Caudate nucleus (tissue), 63 donors: ENCODE measurements at places on chromosomes 5 and 9.
A peak's percentile ranks its signal among the peaks of the same experiment; 100 is the strongest.

DNA sequence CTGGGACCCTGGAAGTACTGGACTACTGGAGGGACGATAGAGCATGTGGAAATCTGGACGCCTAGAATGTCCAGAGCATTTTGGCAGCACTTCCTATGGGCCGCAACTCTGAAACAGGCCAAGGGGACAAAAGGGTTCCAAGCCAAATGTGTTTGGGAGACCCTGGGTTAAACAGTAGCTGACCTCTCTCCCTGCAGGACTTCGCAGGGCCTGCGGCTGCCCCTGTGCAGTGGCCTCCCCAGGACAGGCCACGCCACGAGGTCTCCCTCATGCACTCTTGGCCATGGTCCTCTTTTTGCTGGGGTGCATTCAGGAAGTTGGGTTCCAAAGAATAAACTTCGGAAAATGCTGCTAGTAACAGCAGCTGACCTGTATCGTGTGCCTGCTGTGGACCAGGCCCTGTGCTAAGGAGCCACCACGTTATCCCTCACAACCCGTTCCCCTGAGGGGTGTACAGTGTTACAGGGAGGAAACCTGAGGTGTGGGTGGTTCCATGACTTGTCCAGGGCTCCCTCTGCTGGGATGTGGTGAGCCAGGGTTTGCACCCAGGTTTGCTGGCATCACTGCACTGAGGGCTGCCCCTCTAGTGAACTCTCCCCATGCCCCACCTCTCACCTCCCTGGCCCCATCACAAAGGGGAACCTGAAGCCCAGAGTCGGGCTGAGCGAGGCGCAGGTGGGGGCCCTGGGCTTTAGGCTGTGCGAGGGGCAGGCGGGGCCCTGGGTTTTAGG is 79.4 kb downstream of the AMBP start:
- DNase-seq, result no peak

GRCh38 chr9:93460689-93461413 is 7.5 kb upstream of the FAM120AOS start:
- DNase-seq, result no peak

DNA sequence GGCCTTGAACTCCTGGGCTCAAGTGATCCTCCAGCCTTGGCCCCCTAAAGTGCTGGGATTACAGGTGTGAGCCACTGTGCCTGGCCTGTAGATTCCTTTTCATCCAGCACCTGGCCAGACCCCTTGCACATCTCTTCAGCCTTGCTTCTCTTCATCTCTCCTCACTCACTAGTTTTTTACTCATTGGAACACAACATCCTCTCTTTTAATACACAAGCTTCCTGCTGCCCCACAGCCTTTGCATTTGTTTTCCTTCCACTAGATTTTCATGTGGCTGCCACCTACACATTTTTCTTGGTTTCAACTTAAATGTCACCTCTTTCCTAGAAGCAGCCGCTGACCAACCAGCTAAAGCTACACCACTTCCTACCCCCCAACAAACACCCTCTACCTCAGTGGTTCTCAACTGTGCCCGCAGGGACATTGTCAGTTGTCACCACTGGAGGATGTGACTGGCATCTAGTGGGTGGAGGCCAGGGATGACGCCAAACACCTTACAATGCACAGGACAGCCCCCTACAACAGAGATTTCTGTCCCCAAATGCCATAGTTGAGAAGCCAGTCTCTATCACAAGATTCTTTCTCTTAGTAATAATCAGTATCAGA is 33.7 kb downstream of the HAVCR1 start:
- no peak for DNase-seq

DNA sequence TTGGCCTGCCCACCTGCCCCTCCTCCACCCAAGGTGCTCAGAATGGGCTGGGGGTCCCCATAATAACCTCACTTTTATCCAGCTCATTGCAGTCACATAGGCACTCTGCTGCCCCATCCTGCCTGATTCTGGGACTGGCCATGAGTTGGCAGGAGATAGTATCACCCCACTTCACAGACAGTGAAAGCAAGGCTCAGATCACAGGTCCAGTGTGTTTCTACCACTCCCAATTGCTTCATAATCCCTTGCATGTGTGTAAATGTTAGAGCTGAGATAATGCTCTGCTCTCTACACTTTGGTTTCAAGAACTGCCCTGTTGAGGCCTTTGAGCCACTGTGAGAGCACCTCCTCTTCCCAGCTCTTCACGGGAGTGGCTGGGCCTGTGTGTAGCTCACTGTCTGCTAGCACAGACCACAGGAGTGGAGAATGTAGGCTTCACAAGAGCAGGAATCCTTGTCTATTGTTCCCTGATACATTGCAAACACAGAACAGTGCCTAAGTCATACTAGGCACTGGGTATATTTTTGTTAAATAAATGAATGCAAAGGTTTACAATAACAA is 8.4 kb downstream of the PCYOX1L start:
- DNase-seq, result no peak

GRCh38 chr5:18216016-18216415 is 581.8 kb downstream of the TAF11L14 start:
- DNase-seq, result no peak

DNA sequence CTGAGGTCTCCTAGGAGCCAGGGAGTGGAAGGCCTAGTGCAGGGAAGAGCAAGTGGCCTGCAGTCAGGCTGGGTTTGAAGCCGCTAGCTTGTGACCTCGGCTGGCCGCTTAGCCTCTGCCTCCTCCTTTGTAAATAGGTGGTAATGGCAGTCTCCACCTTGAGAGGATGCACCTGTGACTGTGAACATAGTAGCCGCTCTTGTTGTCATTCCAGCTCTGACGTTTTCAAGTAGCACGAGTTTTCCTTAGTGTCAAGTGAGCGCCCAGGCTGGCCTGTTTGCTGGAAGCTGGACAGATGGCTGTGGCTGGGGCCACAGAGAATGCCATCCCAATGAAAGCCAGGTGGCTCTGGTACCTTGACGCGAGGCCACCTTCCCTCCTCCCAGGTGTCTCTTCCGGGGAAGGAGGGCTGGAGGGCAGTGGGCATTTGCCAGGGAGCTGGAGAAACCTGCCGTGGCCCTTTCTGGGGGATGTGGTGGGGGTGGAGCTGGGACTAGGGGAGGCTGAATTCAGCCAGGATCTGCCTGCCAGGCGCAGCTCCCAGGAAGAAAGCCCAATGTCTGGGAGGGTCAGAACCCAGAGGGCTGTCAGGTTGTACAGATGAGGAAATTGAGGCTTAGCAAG is 2.5 kb downstream of the ASS1 start:
- DNase-seq, result no peak

GRCh38 chr9:16597136-16597535 is 273.3 kb downstream of the BNC2 start:
- DNase-seq, result no peak

DNA sequence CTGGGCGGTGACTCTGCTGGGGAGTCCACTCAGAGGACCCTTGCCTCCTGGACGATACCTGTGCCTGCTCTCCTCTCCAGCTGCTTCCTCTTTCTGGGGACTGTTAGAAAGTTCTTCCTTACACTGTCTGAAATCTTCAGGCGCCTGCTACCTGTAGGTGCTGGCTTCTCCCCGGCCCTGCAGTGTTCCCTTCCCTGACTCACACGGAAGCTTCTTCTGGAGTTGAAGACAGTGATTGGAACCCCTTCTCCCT is 562 bp downstream of the GSN start:
- no peak for DNase-seq

- DNase-seq, result no peak
Measured at GRCh38 chr5:10592601-10593000, 28.7 kb downstream of the ANKRD33B start.

DNA sequence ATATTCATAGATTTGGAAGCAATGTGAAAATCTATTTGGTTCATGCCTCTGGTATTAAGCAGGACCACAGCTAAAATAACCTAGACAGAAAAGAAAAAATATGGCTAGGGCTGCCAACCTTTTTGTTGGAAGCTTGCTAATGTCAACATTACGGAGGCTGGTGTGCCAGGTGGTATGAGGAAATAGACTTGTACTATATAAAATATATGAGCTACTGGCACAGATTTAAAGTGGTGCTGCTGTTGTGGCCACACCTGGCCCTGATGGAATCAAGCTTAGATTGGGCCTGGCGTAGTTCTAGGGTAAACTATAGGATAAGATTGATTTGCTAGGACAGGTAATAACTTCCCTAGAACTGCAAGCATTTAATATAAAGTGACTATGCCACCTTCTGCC is 10.6 kb upstream of the PARP8 start:
- no peak for DNase-seq

DNA sequence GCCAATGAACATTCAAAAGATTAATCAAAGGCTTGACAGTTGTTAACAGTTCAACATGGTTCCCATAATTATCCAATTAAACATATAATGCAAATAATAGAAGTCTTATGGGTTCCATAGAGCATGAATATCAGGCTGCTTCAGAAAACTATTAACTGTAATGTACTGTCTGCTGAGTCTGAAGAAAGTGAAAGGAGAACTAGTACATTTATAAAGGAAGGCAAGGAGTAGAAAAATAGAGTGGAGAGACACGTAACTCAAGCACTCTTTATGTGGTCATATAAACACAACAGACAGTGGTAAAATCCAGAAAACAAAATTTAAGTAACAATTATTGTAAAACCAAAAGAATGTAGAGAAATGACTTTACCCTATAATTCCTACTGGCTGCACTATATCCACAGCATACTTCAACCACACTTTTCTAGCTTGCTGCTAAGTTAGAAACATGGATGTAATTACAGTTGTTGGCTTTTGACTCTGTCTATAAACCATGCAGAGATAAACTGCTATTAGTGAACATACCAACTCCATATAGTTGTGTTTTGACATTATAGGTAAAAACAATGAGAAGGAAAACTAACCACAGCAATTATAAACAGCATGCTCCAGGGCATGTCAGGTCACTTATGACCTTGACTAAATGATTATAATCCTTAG is 32.7 kb downstream of the NFIB start:
- no peak for DNase-seq

DNA sequence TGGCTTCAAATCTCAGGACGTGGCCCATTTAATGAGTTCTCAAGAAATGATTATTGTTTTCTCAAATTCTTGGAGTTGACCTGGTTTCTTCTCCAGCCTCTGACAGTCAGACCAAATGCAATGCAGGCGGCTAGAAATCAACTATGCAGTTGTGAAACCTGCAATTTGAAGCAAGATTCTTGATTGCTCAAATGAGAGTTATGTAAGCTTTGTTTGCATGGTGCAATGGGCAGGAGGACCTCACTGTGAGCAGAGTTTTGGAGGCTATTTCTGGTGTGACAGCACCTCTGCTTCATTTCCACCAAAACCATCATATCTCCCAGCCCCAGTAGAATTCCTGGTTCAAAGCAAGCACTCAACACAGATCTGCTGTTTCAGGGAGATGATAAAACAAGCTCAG is 500.0 kb upstream of the KLF4 start:
- no peak for DNase-seq

DNA sequence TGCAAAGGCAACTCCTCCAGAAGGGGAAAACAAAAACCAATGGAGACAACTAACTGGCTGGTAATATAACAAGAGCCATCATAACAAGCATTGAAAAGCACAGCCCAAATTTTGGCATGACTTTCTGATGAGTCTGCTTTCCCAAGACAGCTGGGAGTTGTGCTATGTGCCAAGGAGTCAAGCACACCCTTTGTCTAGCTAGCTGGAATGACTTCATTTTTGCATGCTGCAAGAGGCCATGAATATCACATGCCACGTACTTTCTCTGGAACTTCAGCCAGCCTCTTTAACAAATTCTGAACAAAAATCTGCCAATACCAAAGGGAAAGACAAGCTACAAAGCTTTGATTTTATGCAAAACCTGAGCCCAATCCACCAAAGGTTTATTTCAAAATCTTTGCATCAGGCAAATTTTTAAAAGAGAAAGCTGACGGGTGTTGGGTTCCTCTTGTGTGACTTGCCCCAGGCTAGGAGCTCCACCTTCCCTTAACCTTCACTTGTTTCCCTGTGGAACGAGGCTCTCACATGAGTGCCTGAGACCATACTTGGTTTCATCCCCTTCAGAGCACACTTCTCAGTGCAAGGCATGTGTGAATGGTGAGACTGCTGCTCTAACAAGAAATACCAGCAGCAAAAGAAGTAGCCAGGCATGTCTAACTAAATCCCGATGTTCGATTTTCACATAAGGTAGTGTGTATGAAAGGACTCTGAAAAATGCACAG is 47.3 kb downstream of the S1PR3 start:
- peak; percentile 61 for DNase-seq

GRCh38 chr5:87004101-87004500 is 263.6 kb upstream of the RASA1 start:
- DNase-seq, result no peak

DNA sequence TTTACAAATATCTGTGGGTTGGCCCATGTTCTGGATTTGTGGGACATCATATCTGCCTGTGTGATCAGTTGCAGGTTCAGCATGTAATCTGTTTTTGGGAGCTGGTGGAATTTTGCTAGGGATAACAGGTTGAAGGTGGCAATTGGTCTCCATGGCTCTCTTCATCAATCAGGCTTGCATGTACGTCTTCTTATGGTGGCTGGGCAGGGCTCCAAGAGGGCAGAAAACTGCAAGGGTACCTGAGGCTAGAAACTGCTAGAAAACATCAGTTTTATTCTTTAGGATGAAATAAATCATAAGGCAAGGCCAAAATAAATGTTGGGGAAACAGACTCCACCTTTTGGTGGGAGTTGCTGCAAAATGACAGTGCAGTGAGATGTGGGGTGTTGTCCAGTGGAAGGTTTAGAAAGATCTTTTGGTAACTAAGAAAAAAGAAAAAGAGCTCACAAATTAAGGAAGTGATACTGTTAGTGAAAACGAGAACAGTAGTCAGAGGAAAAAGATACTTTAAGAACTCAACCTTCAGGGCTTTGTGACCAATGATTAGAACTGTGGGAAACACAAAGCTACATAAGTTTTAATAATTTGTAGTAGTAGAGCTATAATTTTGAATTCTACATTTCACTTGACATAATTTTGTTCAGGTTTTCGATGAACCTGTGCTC is 300.7 kb upstream of the IZUMO3 start:
- DNase-seq, result no peak

DNA sequence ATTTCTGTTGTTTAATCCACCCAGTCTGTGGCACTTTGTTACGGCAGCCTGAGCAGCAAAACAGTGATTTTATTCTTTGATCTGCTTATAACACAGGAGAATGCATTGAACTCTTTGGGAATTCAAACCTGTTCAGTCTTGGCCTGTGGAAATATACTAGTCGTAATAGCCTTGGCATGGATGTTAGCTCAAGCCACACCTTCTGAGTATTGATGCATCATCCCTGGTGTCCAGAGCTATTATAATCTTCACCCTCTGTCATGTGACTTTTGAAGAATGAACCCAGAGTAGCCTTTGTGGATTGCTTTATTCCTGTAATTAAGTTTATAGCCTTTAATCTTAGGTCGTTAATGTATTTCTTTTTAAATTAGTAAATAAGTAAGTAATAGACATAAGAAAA is 50.8 kb upstream of the TEX48 start:
- DNase-seq, result no peak

DNA sequence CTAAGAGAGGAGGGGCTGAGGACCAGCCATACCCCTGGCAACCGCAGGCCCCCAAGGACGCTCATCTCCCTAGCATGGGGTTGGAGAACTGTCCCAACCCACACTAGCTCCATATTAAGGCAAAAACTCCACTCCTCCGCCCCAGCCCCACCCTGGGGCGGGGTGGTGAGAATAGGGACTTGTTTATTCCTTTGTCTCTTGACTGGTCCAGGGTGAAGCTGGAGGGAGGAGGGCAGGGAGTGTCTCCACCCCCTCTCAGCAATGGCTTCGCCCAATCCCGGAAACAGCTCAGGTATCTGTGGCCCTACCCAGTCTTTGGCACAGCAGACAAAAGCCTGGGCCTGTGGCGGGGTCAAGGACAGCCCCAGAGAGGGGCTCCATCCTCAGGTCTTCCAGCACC is 16.9 kb downstream of the PRRX2 start:
- no peak for DNase-seq

- no peak for DNase-seq
Measured at GRCh38 chr9:118183576-118183975, 479.4 kb downstream of the TLR4 start.

GRCh38 chr5:168468836-168469235 is 17.4 kb upstream of the RARS1 start:
- DNase-seq, result no peak
